ENCODE measurements at places on chromosomes 4 and X. TPM values are rescaled to one million over a fixed set of nuclear protein-coding genes. Genes with fewer than 3 reads are reported as not detected.

Gene CPE
- total RNA-seq = not detected

Gene CASP6
- total RNA-seq = 23.3 TPM

Gene TMEM156
- 15.4 TPM for total RNA-seq

Gene SHROOM3
- not detected for total RNA-seq

Gene MAGED4B
- 2.3 TPM for total RNA-seq

Gene TDO2
- not detected for total RNA-seq

Gene ACTRT1
- not detected for total RNA-seq

Gene MCF2
- 0.74 TPM for total RNA-seq

Gene FHDC1
- 0.09 TPM for total RNA-seq

Gene MTTP
- total RNA-seq = 0.25 TPM

Gene ARMCX1
- 1.9 TPM for total RNA-seq

Gene GPR78
- not detected for total RNA-seq

Gene SNX25
- total RNA-seq = 15.0 TPM

Gene CD38
- 17.3 TPM for total RNA-seq

Gene SLC25A43
- 4.8 TPM for total RNA-seq

DNA sequence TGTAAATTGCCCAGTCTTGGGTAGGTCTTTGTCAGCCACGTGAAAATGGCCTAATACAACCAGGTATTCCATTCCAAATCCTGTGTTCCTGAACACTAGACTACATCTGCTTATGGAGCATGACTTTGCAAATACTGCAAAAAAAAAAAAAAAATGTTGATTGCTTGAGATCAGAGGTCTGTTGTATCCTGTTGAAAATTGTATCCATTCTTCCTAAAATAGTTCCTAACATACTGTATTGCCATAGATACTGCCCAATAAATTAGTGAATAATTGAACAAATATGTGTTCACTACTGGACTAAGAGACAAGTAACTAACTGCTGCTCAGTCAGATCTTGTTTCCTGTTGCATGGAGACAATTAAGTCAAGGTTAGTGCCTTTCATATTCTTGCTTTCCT is 164.3 kb upstream of the PABPC4L start:
- no peak for DNase-seq

- no peak for DNase-seq
Measured at GRCh38 chrX:42732506-42732905, 45.5 kb downstream of the PPP1R2C start.

- DNase-seq = no peak
Measured at GRCh38 chr4:150818661-150819060, 196.4 kb downstream of the LRBA start.

DNA sequence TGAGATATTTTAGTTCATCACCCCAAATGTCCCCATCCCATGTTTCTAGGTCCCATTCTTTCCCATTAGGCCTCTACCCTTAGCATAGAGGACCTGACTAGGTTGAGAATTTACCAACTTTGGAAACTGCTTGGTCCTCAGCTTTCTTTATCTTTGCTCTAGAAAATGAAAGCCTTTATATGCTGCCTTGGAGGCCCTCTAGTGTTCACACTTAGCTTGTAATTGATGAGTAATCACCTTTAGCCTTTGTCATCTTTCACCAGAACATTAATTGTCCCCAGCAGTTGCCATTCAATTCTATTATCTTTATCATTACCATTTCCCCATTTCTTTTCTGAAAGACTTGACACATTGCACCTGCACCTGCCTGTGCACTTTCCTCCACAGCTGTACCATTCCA is 589.2 kb upstream of the NR3C2 start:
- no peak for DNase-seq

GRCh38 chr4:109441862-109442458 is 8.3 kb downstream of the SEC24B start:
- no peak for DNase-seq

GRCh38 chr4:151324752-151325110 is 674 bp downstream of the SH3D19 start:
- DNase-seq = peak; percentile 31

DNA sequence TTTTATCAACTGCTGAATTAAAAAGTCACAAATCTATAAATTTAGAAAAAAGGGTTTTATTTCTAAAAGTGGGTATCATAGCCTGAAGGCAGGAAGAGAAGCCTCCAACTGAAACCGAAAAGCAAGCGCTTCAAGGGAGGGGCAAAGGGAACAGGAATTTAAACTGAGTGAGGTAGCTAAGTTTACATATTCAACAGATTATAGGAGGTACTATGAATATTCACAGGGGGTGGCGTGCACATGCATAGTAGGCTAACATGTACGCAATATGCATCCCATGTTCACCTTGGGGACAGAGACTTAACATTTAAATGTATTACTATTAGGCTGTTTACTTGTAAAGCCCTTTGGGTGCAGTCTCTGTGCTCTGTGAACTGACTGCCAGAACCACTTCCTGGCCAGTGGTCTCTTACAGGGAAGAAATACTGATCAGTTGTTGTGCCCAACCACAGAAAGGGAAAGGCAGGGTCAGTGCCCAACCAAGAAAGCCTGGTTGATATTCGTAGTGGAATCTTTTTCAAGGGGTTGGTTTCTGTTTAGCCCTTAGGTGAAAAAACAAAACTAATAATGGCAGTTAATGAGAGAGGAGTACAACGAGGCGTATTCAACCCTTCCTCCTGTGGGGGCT is 168.7 kb upstream of the GALNTL6 start:
- DNase-seq = no peak

DNA sequence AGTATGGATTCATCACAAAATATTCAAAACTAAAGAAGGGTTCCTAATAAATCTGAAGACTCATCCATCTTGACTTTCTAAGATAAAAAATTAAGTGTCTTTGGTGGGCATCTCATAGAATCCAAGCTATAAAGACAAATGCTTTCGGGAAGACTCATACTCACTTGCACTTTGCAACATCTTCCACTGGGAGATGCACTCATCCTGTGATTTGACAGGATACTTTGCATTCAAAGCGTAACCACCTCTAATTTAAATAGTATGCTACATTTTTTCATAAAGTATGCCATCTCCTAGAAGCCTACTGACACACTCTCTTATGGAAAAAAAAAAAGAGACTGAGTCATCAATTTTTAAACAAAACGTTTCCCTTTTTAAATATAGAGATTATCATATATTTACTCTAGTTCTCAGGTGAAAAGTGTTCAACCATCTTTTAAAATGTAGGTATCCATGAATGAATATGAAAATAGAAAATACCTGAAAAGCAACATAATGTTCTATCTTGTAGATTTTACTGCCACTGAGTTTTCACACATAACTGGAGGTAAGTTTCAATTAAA is 119.6 kb downstream of the KLHL13 start:
- no peak for DNase-seq

DNA sequence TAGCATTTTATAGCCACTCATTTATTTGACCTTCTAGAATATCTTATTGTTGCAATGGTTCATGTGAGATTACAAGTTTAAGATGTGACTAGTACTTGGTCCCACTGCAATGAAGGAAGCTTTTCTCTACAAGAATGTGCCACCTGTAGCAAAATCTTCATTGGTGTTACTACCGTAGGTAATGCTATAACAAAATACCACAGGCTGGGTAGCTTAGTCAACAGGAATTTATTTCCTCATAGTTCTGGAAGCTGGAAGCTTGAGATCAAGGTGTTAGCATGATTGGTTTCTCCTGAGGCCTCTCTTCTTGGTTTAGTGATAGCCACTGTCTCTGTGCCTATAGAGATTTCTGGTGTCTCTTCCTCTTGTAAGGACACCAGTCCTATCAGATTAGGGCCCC is 441.0 kb downstream of the GPM6A start:
- DNase-seq = no peak

- no peak for DNase-seq
Measured at GRCh38 chr4:6753103-6753560, 29.4 kb upstream of the KIAA0232 start.

DNA sequence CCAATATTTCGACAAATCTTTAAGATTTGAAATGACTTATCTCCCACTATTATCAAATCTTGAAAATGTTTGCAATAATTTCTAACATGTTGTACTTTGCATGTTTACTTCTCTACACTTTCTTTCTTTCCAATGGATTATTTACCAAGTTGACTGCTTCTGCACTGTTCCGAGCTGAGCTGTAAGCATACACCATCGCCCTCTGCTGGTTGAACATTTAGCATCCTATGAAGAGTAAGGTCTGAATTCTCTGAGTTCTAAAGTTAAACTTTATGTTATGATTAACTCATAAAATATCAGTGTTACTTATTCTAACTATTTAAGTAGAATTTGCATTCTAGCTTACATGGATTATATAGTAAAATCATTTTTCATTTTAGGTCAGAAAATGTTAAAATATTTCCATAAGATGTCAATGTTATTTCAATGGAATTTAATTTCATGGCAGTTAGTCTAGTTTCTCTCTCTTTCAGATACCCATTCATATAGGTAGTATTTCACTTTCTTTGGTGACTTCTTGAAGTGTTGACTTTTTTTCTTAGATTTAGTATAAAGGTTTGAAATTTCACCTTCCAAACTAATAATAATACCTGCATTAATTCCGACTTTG is 137.4 kb downstream of the DKK2 start:
- DNase-seq = peak; percentile 50

DNA sequence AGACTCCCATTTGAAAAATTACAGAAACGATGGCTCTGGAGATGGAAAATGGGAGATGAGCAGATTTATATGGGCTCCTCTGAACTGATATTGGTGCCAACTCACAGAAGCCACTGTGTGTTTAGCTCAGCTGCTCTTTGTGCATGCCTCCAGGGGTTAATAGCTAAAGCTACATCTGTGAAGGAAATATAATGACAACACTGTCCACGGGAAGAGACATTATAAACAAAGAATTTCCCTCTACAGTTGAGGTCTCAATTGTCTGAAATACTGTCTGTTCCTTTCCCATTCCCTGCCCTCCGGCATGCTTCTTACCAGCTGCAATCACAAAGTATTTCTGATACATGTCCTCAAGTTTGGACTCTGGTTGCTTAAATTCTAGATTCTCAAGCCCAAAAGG is 40.4 kb downstream of the PPA2 start:
- DNase-seq = no peak

DNA sequence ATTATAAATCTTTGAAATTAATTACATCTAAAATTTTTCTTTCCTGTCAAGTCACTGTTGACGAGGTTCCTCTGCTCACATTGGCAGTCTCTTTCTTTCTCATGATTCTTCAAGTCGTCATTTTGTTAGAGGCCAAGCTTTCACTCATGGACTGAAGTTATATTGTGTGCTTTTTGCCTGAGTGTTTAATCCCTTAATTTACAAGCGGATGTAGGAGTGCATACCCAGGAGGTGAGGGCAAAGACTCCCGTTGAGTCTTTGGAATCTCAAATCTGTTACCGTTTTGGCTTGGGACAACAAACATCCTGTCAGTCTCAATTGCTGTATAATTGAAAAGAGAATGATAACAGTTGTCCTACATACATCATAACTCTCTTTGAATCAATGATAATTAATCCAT is 345.0 kb downstream of the TRIML1 start:
- no peak for DNase-seq

- no peak for DNase-seq
Measured at GRCh38 chr4:21885770-21886169, 62.8 kb downstream of the KCNIP4 start.

- no peak for DNase-seq
Measured at GRCh38 chrX:38347136-38347535, 5.3 kb upstream of the OTC start.

DNA sequence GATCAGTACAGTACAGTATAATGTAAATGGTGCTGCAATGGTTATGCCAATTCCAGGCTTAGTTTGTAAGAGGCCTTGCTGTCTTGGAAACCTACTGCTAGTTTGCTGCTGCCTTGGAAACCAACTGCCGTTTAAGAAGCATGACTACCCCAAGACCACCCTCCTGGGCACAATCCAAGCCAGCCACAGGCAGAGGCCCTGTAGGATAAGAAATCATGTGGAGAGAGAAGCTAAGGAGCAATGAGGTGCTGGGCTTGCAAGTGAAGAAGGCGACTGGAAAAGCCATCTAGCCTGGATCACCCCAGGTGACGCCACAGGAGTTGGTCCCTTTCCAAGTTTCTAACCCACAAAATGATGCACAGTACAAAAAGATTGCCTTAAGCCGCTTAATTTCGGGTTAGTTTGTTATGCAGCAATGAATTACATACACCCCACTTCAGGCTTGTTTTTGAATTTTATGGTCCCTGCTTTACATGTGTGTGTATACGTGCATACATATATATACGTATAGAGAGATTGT is 16.9 kb downstream of the ZFP42 start:
- no peak for DNase-seq

DNA sequence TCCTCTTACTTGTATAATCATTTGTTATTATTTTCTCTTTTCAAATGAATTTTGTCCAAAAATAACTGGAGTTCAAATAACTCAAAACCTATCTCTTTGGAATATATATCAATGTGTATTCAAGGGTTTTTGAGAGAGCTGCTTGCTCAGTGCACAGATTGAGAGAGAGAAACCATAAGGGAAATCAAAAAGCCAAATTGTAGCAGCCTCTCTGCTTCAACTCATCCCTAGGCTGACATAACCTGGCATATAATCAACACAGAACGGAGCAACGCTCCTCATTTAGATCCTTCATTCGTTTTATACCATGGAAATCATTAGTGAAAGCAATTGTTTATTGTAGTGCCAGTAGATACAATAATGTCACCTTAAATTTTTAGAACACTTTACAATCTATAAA is 1.8 kb upstream of the GPM6A start:
- DNase-seq = no peak

DNA sequence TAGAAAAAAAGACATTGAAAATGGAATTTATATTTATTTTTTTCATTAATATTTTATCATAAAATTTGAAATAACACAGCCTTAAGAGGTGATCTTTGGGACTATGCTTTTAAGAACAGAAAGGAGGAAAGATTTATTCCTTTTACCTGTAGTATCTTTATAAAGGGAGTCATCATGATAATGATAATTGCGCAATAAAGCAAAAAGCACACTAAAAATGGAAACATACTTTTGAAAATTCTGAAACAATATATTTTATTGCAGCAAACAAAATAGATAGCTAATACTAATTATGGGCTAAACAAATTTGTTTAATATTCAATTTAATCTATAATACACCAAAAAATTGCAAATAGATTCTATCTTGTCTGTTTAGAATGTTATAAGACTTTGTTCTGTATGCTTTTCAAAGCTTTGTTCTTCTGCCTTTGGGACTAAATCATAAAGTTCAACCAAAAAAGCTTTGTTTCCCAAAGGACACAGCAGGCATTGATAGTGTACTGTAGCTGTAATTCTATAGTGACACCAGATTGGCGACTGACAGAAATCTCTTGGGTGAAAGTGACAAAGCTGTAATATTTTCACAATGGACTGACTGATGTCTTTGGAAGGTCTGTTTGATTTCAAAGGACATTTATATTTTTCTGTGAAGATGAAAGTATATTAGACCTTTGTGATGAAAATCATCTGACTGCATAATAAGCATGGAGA is 2156.6 kb upstream of the TENM3 start:
- DNase-seq = no peak

- DNase-seq = no peak
Measured at GRCh38 chrX:130631011-130631410, 229.2 kb downstream of the RBMX2 start.

All from activated CD4-positive, alpha-beta T cell treated with anti-CD3 and anti-CD28 coated beads for 36 hours (primary cell).